ENCODE measurements at places on chromosomes 3 and 15. TPM values are rescaled to one million over a fixed set of nuclear protein-coding genes. Genes with fewer than 3 reads are reported as not detected.

Gene IL17RD
- total RNA-seq, result not detected

Gene CFAP20DC
- total RNA-seq, result 1.6 TPM

Gene NDUFAF3
- total RNA-seq, result 86.3 TPM

Gene SLC28A1
- not detected for total RNA-seq

Gene TGFBR2
- 99.1 TPM for total RNA-seq

Gene MLF1
- total RNA-seq, result not detected

Gene ILDR1
- total RNA-seq, result 1.4 TPM

Gene VILL
- total RNA-seq, result 23.8 TPM

Gene FOXB1
- total RNA-seq, result not detected

Gene ALPK3
- total RNA-seq, result 0.20 TPM

Gene UCN2
- not detected for total RNA-seq

Gene SLC6A20
- total RNA-seq, result not detected

Gene RCCD1
- total RNA-seq, result 19.3 TPM

Gene CAMK2N2
- total RNA-seq, result not detected

Gene ITGB5
- total RNA-seq, result not detected

GRCh38 chr3:52176951-52177700 lies 20.8 kb upstream of the ALAS1 start:
- no peak overlapping the region for H3K4me3 ChIP-seq
- H3K27ac ChIP-seq, result no peak overlapping the region
- no peak for DNase-seq
- H3K36me3 ChIP-seq, result no peaks in the 10 kb centered on the region
- H3K4me1 ChIP-seq, result peaks cover 4% of the 10 kb centered on the region
- no peaks in the 10 kb centered on the region for H3K27me3 ChIP-seq

DNA sequence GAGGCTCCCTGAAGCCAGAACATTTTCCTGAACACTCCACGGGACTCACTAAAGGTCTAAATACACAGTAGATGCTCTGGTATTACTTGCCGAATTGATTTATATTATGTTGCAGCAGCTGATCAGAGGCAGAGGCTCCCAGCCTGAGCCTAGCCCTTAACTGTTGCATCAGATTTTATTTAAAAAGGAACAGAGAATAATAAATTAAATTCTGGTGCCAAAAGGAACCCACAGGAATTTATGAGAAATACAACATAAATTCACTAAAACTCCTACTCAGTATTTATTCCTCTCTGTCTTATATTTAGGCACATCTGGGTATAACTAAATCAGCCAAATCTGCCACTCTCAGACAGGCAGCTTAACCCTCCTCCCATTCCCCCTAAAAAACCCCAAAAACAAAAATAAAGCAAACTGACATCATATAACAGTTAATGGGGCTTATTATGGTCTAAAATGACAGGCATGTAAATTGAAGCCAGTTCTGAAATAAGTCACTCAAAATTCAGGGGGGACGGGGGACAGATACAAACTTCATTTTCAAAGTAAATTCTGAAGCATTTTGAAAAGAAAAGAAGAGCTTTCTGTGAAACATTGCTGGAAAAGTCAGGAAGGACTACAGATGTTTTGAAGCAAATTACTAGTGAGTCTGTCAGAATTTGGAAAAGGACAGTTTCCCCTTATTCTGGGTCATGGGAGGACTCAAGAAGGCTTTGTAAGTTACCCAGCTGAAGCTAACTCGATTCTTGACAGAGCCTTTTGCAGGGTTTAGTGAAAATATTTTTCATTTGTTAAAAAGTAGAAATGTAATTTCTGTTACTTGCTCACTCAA lies 53.8 kb upstream of the CORO2B start:
- H3K27ac ChIP-seq, result no peak overlapping the region
- H3K27me3 ChIP-seq, result peaks cover 21% of the 10 kb centered on the region
- H3K4me1 ChIP-seq, result peaks cover 18% of the 10 kb centered on the region
- no peak for DNase-seq
- H3K4me3 ChIP-seq, result no peak overlapping the region
- H3K36me3 ChIP-seq, result no peaks in the 10 kb centered on the region

GRCh38 chr15:36161771-36162212 lies 417.6 kb upstream of the CDIN1 start:
- no peaks in the 10 kb centered on the region for H3K4me1 ChIP-seq
- DNase-seq, result no peak
- H3K27me3 ChIP-seq, result no peaks in the 10 kb centered on the region
- H3K27ac ChIP-seq, result no peak overlapping the region
- H3K4me3 ChIP-seq, result no peak overlapping the region
- H3K36me3 ChIP-seq, result no peaks in the 10 kb centered on the region

DNA sequence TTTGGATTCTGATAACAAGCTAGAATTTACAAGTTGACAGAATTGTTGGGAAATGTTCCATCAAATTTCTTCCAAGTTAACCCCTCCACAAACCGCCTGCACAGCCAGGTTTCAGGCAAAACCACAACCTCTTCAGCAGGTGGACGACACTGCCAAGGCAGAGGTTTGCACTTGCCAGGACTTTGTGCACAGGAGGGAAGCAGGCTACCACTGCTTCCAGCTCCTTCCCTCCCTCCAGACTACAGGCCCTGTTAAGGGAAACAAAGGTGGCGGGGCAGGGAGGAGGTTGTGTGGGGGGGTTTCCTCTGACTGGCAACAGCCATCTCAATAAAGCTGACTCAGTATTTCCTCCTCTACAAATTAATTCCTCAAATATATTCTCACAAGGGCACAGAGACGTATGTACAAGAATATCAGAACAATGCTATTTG lies 42.2 kb downstream of the TBC1D2B start:
- H3K4me3 ChIP-seq, result peak overlapping the region; percentile 29
- peaks cover 50% of the 10 kb centered on the region for H3K4me1 ChIP-seq
- H3K27me3 ChIP-seq, result no peaks in the 10 kb centered on the region
- no peak overlapping the region for H3K27ac ChIP-seq
- no peak for DNase-seq
- H3K36me3 ChIP-seq, result peaks cover 8% of the 10 kb centered on the region

GRCh38 chr15:99536422-99537040 lies 29.3 kb upstream of the MEF2A start:
- peaks cover 5% of the 10 kb centered on the region for H3K4me1 ChIP-seq
- DNase-seq, result no peak
- H3K27me3 ChIP-seq, result no peaks in the 10 kb centered on the region
- no peak overlapping the region for H3K4me3 ChIP-seq

- no peaks in the 10 kb centered on the region for H3K36me3 ChIP-seq
- peaks cover 29% of the 10 kb centered on the region for H3K27me3 ChIP-seq
- H3K27ac ChIP-seq, result no peak overlapping the region
- DNase-seq, result no peak
Measured at GRCh38 chr3:115808244-115808643, 184.9 kb downstream of the GAP43 start.

DNA sequence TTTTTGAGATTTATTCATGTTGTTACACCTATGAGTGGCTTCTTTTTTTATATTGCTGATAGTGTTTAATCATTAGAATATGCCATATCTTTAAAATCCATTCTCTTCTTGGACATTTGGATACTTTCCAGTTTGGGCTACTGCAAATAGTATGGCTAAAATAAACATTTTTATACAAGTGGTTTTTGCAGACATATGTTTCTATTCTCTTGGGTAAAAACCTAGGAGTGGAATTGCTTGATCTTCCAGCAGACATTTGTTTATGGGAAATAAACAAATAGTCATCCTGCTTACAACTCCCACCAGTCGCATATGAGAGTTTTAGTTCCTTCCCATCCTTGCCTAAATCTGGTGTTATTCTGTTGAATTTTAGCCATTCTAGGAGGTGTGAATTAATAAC lies 193.1 kb downstream of the ALCAM start:
- no peak for DNase-seq
- no peaks in the 10 kb centered on the region for H3K27me3 ChIP-seq
- peaks cover 47% of the 10 kb centered on the region for H3K36me3 ChIP-seq
- H3K4me1 ChIP-seq, result no peaks in the 10 kb centered on the region

- no peaks in the 10 kb centered on the region for H3K27me3 ChIP-seq
- peak overlapping the region; percentile 87 for H3K4me3 ChIP-seq
- DNase-seq, result no peak
- no peaks in the 10 kb centered on the region for H3K36me3 ChIP-seq
Measured at GRCh38 chr3:50610181-50610971, 1.2 kb downstream of the CISH start.

GRCh38 chr15:85984241-85984640 lies 95.4 kb upstream of the AGBL1 start:
- H3K27me3 ChIP-seq, result peaks cover 6% of the 10 kb centered on the region
- H3K27ac ChIP-seq, result no peak overlapping the region
- H3K4me3 ChIP-seq, result no peak overlapping the region
- H3K36me3 ChIP-seq, result no peaks in the 10 kb centered on the region

GRCh38 chr15:70523616-70524015 lies 239.7 kb downstream of the UACA start:
- H3K36me3 ChIP-seq, result no peaks in the 10 kb centered on the region
- peaks cover 43% of the 10 kb centered on the region for H3K4me1 ChIP-seq
- peaks cover 6% of the 10 kb centered on the region for H3K27me3 ChIP-seq
- H3K4me3 ChIP-seq, result no peak overlapping the region
- DNase-seq, result no peak
- H3K27ac ChIP-seq, result no peak overlapping the region

- peaks cover 2% of the 10 kb centered on the region for H3K4me1 ChIP-seq
- no peaks in the 10 kb centered on the region for H3K27me3 ChIP-seq
- peaks cover 65% of the 10 kb centered on the region for H3K36me3 ChIP-seq
- no peak for DNase-seq
- H3K27ac ChIP-seq, result no peak overlapping the region
Measured at GRCh38 chr3:126031981-126032471, 51.9 kb downstream of the SLC41A3 start.

- H3K27me3 ChIP-seq, result no peaks in the 10 kb centered on the region
- H3K4me1 ChIP-seq, result peaks cover 47% of the 10 kb centered on the region
- DNase-seq, result no peak
- peaks cover 4% of the 10 kb centered on the region for H3K36me3 ChIP-seq
Measured at GRCh38 chr3:107430996-107431245, 53.7 kb downstream of the CCDC54 start.

DNA sequence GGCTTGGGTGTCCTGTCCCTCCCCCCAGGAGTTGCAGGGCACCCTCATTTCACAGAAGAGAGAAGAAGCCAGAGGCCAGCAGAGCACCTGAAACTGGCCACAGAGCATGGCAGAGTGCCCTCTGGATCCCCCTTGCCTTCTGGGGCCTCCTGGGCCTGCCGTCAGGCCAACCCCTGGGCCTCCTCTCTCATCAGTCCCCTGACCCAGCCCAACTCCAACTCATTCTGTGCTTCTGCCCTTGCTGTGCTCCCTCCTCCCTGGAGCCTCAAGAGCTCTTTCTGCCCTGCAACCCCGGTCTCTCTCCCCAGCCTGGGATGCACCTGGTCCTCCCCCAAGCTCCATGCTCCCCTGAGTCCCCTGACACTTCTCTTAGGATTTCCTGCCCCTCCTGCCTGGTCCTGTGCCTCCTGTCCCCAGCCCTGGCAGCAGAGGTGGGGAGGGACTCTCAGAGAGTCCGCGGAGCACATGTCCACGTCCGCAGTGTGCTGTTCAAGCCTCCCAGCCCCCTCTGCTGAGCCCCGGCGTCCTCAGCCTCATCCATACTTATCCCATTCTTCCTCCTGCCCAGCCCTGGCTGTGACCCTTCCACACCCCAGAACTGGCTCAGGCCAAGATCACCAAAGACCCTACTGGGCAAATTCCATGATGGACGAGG lies 30.5 kb upstream of the CACNA2D2 start:
- H3K36me3 ChIP-seq, result no peaks in the 10 kb centered on the region
- H3K4me1 ChIP-seq, result no peaks in the 10 kb centered on the region
- no peak for DNase-seq
- no peak overlapping the region for H3K27ac ChIP-seq
- H3K4me3 ChIP-seq, result no peak overlapping the region

- peaks cover 15% of the 10 kb centered on the region for H3K27me3 ChIP-seq
- DNase-seq, result no peak
- H3K4me3 ChIP-seq, result no peak overlapping the region
- no peak overlapping the region for H3K27ac ChIP-seq
- no peaks in the 10 kb centered on the region for H3K36me3 ChIP-seq
- H3K4me1 ChIP-seq, result peaks cover 16% of the 10 kb centered on the region
Measured at GRCh38 chr15:75729326-75730069, 16.9 kb upstream of the CSPG4 start.

GRCh38 chr15:75732809-75733451 lies 20.3 kb upstream of the CSPG4 start:
- no peak overlapping the region for H3K27ac ChIP-seq
- no peaks in the 10 kb centered on the region for H3K36me3 ChIP-seq
- no peak overlapping the region for H3K4me3 ChIP-seq
- H3K4me1 ChIP-seq, result peaks cover 19% of the 10 kb centered on the region
- H3K27me3 ChIP-seq, result peaks cover 9% of the 10 kb centered on the region

DNA sequence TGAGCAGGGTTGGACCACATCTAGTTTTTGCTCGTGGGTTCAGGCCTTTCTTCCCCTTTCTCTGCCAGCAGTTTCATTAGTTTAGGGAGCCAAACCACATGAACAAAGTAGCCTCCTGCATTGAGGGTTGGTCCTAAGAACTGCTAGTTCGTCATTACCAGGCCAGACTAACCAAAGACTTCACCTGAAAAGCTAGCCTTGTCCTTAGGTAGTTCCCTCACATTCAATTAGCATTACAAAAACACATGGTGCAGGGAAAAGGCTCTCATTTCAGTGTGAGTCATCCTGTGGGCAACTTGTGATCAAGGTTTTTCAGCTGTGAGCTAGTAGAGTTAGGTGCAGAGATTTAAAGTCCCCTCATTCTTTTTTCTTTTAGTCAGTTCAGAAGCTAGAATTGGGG lies 279.3 kb upstream of the CTNNB1 start:
- H3K27me3 ChIP-seq, result no peaks in the 10 kb centered on the region
- no peak overlapping the region for H3K27ac ChIP-seq
- no peak for DNase-seq
- H3K4me3 ChIP-seq, result no peak overlapping the region

DNA sequence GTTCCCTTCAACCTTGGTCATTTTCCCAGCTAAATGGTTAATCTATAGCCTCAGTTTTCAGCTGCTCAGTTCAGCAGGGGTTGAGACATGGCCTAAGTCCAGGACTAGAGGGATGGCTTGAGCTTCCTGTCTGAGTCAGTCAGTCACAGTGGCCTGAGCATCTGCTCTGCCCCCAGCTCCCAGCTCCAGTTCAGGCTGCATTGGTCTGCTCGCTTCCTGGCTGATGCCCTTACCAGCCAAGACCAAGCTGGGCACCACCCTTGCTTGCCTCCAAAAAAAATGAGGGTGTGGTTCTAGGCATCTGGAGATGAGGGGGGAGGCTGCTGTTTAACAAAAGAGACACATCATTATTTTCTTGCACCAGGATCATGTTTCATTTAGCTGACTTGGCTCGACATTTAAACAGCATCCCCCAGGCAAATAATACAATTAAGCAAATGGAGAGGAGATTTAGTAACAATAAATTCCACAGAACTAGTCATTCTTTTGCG lies 70.7 kb downstream of the WNT5A start:
- no peaks in the 10 kb centered on the region for H3K36me3 ChIP-seq
- H3K4me3 ChIP-seq, result no peak overlapping the region
- no peak overlapping the region for H3K27ac ChIP-seq
- no peaks in the 10 kb centered on the region for H3K4me1 ChIP-seq
- H3K27me3 ChIP-seq, result no peaks in the 10 kb centered on the region

- H3K4me1 ChIP-seq, result no peaks in the 10 kb centered on the region
- no peak overlapping the region for H3K27ac ChIP-seq
- H3K36me3 ChIP-seq, result no peaks in the 10 kb centered on the region
- no peak for DNase-seq
- H3K4me3 ChIP-seq, result no peak overlapping the region
Measured at GRCh38 chr15:49810720-49811119, 189.9 kb downstream of the DTWD1 start.
